ENCODE measurements at places on chromosomes 12 and 14.

- DNase-seq, result no peak
These were observed 24.0 kb downstream of the DICER1 start for GRCh38 chr14:95133282-95133681.

DNA sequence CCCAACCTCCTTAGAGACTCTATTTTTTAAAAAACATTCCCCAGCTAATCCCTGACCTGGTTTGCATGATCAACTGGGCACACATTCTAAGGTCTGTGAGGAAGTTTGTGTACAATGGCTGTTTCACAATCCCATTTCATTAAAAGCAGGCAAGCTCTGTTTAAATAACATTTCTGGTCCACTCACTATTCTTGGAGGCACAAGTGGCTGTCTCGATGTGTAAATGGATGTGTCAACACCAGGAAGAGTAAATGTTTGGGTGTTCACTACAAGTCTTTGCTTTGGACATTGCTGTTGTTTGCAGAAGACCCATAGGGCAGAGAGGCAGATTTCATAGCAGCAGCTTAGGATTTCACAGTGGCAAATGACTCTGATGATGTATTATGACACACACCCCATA lies 98.3 kb downstream of the PDZRN4 start:
- DNase-seq, result no peak

DNA sequence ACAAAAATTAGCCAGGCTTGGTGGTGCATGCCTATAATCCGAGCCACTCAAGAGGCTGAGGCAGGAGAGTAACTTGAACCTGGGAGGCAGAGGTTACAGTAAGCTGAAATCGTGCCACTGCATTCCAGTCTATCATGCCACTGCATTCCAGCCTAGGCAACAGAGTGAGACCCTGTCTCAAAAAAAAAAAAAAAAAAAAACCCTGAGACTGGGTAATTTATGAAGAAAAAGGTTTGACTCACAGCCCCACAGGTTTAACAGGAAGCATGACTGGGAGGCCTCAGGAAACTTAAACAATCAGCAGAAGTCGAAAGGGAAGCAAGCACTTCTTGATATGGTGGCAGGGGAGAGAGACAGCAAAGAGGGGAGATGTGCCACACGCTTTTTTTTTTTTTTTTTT lies 123.2 kb downstream of the GXYLT1 start:
- DNase-seq, result no peak

DNA sequence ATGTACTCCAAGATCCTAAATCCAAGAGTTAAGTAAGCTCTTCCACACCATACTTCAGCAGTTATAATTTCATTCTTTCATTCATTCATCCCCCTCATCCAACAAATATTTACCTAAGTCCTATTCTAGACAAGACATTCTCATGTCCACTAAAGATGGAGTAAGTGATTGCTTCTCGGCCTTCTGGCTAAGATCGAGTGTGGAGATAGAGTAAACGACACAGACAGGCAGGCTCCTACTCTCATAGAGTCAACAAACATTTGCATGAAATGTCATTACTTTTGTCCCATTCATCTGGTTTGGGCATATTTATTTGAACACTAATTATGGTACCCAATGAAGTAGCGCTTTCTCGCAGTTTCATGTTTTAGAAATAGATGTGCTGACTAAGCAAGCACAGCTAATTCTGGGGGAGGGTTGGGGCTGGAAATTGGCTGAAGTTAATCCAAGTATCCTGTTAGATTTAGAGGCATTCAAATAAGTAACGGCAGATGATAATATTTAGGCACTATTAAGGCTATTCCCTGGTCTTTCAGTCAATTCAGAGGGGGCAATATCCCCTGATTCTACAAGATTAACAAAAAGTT lies 176.5 kb downstream of the CEP128 start:
- DNase-seq, result no peak

DNA sequence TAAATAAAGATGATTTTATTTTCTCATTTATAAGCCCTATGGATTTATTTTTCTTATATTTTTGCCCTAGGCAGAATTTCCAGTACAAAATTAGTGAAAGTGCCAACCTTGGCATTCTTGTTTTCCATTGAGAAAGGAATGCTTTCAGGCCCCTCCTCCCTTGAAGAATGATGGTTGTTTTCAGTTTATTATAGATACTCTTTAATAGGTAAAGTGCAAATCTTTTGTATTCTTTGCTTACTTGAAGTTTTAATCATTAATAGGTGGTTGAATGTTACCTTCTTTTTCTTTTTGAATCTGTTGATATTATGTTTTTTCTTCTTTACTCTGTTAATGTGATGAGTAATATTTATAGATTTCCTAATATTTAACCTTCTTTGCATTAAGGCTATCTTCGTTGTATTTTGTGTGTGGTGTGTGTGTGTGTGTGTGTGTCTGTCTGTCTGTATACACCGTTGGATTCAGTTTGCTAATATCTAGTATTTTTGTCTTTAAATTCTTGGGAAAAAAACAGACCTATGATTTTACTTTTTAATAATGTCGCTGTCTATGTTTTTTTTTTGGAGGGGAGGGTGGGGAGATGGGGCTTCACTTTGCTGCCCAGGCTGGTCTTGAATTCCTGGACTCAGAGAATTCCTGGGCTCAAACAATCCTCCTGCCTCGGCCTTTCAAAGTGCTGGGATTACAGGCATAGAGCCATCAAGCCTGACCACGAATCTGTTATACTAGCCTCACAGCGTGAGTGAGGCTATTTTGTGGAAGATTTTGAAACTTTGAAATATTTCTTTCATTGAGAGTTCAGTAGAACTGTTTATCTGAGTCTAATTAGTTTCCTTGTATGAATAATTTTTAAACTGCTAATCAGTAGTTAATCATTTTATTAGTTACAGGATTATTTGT lies 13.5 kb downstream of the SRGAP1 start:
- no peak for DNase-seq

DNA sequence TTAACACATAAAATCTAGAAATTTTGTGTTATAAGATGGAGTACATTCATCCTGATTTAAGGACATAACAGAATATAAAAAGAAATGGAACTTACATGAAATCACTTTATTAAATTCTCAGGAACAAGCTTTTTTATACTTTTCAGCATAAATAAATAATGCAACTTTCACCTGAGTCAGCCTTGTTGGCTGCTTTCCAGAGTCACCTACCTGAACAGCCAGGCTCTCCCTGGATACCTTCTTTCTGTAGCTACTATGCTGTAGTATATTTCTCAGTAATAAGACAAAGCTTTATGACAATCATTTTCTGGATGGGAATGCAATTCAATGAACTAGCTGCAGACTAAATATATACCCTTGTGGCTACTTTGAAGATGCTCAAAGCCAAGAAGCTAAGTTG lies 111.9 kb downstream of the NTS start:
- no peak for DNase-seq

DNA sequence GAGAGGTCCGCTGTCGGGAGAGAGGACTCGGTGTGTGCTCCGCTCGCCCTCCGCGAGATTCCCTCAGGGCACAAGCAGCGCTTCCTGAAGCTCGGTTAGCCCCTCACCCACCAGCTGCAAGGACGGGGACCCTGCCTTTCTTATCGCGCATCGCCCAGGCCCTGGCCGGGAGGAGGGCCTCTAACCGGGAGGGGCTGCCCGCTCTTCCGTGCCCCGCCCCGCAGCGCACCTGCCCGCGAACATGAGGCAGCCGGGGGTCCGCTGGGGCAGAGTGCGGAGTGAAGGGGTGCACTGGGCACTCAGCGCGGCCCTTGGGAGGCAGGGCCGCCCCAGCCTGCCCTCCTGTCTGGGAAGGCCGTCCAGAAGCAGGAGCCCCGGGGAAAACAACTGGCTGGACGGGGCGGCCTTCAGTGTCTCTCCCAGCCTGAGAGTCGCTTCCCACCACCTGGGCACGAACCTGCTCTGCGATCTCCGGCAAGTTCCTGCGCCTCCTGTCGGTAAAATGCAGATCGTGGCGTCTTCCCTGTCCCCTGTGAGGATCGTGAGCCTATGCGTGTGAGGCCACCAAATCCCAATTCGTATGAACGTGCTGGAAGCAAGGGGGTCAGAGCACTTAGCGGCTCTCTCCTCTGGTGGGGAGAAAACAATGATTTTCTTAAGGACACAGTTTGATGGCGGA lies 28.0 kb upstream of the ADIPOR2 start:
- peak; percentile 37 for DNase-seq

- DNase-seq, result no peak
These were observed 82.1 kb downstream of the KIF26A start for GRCh38 chr14:104220215-104221070.

Data from HEK293T (cell line).